Renal cortical epithelial cell (primary cell): ENCODE measurements at places on chromosomes 16 and 17. TPM values are rescaled to one million over a fixed set of nuclear protein-coding genes. Genes with fewer than 3 reads are reported as not detected.

CDH15 gene
- not detected in 2 replicates for total RNA-seq

DNA sequence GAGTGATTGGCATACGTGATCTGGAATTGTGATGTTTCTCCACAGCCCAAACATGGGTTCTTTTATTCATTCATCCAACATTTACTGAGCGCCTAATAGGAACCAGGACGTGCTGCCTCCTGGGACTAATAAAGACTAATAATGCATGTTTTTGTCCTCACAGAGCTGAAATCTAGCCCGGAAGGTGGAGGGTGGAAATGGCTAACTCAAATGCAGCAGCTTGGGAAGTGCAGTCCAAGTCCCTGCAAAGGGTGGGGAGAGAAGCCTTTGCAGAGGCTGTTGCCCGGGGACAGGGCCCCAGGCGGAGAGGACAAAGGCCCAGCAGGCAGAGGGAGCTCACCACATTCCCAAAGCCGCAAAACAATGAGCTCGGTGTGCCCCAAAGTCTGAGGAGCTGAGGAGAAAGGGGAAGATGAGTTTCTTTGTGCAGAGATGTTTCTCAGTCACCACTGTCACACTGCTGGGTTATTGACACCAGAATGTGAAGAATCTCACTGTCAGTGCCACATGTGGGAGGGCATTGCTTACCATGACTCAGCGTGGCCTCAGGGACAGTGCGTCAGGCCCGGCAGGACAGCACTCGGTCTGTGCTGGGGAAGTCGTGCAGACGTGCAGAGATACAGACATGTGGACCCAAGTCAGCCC is 118.2 kb upstream of the CHMP6 start:
- no peak for DNase-seq

- no peak for DNase-seq
Measured at GRCh38 chr16:67868290-67868689, 4.6 kb upstream of the EDC4 start.

DNA sequence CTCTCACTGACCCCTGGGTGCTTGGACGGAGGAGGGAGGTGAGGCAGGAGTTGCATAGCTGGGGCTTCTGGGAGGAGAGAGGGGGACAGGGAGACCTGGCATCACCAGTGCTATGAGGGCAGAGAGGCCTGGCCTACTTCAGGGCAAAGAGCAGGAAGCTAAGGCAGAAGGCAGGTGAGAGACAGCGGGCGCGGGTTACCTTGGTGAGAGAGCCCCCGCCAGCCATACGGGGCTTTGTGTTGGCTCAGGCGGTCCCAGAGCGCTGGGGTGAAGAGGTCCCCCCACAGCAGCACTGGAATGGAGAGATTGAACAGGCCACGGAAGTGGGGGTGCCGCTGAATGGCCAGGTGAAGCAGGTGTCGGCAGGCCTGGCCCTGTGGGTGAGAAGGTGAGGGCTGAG is 11.5 kb downstream of the ST6GALNAC2 start:
- no peak for DNase-seq

DNA sequence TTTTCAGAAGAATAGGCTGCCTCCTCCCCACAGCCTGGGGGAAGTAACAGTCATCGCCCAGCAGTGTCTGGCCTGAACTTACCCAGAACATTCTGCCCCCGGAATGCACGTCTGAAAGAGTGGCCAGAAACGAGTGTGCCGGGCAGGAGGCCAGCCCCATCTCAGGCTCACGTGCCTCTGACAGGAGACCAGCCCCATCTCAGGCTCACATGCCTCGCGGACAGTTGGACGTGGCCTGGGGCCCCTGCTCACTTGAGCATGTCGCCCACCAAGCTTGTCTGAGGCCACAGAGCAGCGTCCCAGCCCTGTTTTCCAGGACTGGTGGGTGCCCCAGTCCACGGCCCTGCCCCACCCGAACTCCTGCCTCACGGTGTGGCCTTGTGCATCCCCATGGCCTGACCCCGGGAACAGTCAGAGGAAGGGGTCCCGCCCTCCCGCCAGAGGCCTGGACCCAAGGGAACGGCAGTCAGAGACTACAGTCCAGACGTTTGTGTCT is 16.3 kb upstream of the CDH15 start:
- peak; percentile 40 for DNase-seq

DNA sequence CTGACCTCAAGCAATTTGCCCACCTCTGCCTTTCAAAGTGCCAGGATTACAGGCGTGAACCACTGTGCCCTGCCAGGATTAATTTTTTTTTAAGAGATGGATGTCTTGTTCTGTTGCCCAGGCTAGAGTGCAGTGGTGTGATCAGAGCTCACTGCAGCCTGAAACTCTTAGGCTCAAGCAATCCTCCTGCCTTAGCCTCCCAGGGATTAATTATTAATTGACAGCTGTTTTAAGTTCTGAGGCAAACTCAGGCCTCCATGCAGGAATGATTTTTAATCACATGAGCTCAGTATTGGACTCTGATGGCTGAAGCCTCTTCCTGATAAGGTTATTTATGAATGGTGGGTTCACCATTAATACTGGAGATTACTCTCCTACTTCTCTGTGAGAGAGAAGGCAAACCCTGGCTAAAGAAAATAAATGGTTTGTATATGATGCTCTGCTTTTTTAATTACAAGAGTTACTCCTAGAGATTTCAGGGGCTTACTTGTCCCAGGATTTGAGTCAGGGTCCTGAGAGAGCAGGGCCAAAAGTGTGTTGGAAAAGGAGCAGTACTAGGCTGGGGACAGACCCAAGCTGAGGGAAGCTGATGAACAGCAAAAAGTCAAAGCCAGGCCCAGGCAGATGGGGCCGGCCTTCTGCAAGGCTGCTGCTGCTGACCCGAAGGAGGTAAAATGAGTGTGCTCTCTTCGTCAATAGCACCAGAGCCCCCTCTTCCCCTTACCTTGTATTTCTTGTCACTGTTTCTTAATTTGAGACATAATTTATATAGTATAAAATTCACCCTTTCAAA is 56.9 kb upstream of the HAS3 start:
- no peak for DNase-seq

PPY gene
- total RNA-seq: not detected in 2 replicates

DNA sequence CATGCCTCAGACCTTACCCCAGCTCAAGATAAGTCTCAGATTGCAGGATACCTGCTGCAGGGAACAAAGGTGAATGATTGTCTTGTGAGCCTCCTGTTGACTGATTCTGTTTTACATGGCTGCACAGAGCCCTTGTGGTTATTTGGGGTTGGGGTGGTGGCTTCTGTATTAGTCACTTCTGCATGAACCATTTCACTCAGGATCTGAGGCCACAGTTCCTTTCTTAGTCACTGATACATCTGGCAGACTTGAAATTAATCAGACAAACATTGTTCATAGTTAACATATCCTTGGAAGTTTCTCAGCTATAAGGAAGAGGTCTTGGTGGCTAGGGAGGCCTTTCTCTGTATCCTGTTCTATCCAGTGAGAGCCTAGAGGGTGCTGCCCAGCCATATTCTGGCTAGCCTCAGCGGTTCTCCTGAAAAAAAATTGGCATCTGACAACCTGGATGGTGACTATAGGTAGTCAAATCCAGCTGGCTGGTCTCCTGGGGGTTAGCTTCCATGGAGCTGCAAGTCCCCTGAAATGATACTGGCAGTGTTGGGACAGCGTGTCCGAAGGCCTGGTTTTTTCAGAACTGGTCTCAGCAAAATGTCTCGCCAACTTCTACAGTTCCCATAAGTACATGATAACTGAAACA is 8.4 kb upstream of the PLK1 start:
- peak; percentile 97 for DNase-seq

- DNase-seq: no peak
Measured at GRCh38 chr17:79353016-79353415, 257.8 kb downstream of the RBFOX3 start.

MYOCD gene
- not detected in 2 replicates for total RNA-seq

TMC7 gene
- 0.87 and 1.1 TPM in 2 replicates for total RNA-seq

ITGB4 gene
- total RNA-seq: 76.9 and 82.5 TPM in 2 replicates

TGFB1I1 gene
- 26.5 and 31.4 TPM in 2 replicates for total RNA-seq

DNA sequence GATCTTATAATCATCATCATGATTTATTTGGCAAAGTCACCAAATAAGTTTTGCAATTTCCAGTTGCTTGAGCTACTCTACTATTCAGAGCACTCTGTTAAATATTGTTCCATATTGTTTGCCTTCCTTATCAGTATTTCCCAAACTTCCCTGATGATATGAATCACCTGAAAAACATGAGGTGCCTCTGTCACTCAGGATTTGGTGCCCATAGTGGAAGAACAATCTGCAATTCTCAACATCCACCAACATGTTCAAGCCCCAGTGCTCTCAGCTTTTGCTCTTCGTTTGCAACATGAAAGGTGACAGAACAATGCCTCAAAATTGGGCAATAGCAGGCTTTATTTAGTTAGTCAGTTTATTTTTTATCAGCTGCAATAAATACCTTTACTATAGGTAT is 28.6 kb upstream of the WSB1 start:
- peak; percentile 50 for DNase-seq

DNA sequence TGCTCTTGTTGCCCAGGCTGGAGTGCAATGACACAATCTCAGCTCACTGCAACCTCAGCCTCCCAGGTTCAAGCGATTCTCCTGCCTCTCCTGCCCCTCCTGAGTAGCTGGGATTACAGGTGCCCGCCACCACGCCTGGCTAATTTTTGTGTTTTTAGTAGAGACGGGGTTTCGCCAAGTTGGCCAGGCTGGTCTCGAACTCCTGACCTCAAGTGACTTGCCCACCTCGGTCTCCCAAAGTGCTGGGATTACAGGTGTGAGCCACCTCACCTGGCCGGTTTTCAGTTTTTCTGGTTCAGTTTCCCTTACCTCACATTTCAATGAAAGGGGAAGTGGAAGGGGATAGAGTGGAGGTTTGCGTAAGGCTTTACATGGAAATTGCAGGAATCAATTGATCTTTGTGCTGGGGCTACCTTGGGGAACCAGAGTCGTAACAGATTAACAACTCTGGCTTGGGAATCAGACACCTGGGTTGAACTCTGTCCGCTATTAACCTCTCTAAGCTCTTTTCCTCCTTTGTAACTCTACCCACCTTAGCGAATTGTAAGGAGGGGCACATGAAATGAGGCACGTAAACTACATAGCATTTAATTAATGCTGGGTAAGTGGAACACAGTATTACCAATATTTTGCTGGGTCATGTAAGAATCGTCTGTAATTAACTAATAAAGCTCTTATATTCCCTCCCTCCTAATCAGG is 3.2 kb downstream of the MPV17L start:
- DNase-seq: peak; percentile 6

- no peak for DNase-seq
Measured at GRCh38 chr17:40516581-40517285, 15.3 kb upstream of the TNS4 start.

DNA sequence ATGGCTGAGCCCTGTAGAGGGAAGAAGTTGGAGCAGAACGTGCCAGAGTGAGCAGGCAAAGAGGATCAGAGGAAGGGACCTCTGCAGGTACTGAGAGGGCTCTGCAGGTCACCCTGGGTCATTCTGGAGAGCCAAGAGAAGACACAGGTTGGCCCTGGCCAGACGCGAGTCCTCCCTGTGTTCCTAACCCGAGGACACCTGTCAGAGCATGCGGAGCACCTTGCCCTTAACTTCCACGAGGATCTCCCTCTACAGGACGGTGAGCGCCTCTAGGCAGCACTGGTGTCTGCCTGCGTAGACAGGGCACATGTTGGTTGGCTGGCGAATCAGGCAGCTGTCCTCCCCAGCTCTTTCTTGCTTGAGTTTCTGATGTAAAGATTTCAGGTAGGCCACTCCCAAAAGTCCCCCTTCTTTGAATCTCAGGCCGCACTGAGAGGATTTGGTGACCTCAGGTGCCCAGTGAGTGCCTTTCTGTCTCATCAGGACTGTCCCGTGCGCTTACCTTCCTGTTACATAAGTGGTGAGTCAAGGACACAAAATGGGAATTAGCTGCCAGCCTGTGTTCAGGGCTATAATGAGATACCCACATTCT is 45.3 kb downstream of the MPRIP start:
- no peak for DNase-seq

DNA sequence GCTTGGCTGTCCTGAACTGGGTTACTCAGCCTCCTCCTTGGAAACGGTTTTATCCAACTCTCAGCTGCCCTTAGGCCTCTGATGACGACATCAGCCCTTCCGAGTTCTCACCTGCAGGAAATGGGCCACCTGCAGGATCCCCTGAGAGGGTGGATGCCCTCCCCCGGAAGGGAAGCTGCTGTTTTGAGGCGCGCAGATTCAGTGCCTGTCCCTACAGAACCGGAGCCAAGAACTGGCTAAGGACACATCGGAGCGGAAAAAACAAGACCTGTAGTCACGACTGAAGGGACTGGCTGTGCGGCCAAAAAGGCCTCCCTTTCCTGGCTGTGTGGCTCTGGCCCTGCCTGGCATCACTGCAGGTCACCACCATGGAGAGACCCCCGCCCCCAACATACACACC is 11.7 kb upstream of the C16orf95 start:
- DNase-seq: no peak

NPIPB12 gene
- total RNA-seq: 7.8 and 31.8 TPM in 2 replicates

CHST4 gene
- not detected in 2 replicates for total RNA-seq

DNA sequence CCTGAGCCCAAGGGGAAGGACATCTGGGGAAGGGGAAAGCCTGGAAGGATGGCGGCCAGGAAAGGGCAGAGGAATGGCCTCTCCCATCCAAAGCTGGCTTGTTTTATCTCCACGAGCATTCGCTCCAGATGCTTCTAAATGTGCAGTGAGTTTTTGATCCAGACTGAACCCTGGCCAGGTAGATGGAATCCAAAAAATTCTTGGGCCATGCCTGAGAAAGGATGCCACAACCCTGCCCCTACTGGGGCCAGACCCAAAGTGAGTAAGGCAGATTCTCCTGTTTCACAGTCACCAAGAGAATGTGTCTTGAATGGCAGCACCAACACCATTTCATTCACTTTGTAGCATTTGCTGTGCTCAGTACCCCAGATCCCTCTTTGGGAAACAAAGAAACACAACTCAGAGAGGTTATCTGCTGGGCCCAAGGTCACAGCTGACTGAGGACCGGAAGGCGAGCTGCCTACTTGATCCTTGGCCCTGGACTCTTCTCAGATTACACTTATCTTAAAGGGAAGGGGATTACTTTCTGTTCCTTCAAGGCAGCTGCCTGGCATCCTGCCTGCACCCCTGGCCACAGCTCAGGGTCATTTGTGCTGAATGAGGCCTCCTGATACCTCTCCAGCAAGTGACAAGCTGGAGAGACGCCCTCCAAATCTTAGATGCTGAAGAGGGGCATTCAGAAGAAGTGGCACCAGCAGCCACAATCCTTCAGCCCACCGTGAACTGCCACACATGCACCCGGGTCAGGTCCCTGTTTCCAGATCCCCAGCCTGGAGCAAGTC is 3.6 kb downstream of the LRRC75A start:
- DNase-seq: no peak

- no peak for DNase-seq
Measured at GRCh38 chr17:75504347-75505151, 10.8 kb downstream of the CASKIN2 start.

- peak; percentile 64 for DNase-seq
Measured at GRCh38 chr17:48023400-48024148, 14.0 kb downstream of the COPZ2 start.
